ENCODE measurements at places on chromosomes 5 and 9.

DNA sequence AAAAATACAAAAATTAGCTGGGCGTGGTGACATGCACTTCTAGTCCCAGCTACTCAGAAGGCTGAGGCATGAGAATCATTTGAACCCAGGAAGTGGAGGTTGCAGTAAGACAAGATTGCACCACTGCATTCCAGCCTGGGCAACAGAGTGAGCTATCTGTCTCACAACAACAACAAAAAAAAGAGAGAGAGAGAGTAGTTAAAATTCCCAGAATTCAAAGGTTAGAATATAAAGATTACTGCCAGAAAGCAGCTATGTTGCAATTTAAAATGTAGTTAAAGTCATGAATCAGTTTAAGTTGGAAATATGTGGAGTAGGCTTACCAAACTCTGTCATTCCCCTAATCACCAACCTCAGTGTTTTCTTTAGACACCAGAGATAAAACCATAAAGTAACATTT lies 58.7 kb upstream of the SUSD1 start:
- DNase-seq, result peak; percentile 45

GRCh38 chr9:126151686-126152134 lies 174.9 kb upstream of the MVB12B start:
- DNase-seq, result peak; percentile 27

GRCh38 chr5:41345295-41345694 lies 132.0 kb upstream of the C6 start:
- DNase-seq, result no peak

GRCh38 chr9:113313261-113313660 lies 10.1 kb upstream of the RNF183 start:
- DNase-seq, result no peak

DNA sequence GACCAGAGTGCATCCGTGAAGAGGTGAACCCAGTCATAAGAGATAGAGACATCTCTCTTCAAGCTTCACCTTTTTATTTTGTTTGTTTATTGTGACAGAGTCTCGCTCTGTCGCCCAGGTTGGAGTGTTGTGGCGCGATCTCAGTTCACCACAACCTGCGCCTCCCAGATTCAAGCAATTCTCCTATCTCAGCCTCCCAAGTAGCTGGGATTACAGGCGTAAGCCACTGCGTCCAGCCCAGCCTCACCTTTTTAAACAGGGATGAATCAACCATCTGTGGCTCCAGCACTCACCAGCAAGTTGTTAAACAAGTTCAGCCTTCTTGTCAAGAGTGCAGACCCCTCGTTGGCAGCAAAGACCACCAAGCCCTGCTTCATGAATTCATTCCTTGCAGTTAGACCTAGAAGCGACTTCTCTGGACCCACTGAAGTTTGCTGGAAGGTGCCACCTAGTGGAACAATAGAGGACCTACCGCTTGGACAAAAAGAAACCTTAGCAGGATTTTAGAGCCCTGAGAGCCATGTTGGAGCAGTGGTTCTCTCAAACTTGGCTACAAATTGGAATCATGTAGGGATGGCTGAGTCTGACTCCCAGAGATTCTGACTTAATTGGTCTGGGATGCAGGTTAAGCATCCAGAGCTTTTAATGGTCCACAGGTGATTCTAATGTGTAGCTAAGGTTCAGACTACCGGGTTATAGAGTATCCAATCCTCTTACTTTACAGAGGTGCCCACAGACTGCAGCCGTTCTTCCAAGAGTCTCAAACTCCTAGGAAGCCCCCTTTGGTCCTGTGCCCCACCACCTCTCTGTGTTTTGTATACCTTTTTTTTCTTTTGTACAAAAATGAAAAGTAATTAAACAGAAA lies 10.5 kb upstream of the GALNT10 start:
- DNase-seq, result peak; percentile 75

DNA sequence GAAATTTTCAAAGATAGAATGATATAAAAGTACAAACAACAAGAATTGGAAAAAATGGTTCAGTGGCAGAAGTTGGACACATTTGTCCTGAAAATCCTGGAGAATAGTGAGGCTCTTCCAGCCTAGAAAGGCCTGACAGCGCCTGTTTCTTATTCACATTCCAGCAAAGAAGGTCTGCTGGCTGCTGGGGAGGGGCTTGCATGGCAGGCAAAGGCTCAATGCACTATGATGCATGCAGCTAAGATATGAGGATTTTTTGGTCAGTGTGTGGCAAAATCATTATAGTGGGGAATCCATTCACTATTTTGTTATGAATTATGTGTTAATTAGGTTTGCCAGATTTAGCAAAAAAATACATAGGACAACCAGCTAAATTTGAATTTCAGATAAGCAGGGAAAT lies 243.9 kb upstream of the SLC30A5 start:
- no peak for DNase-seq

- DNase-seq, result no peak
Measured at GRCh38 chr5:176785184-176786145, 24.9 kb upstream of the UNC5A start.

DNA sequence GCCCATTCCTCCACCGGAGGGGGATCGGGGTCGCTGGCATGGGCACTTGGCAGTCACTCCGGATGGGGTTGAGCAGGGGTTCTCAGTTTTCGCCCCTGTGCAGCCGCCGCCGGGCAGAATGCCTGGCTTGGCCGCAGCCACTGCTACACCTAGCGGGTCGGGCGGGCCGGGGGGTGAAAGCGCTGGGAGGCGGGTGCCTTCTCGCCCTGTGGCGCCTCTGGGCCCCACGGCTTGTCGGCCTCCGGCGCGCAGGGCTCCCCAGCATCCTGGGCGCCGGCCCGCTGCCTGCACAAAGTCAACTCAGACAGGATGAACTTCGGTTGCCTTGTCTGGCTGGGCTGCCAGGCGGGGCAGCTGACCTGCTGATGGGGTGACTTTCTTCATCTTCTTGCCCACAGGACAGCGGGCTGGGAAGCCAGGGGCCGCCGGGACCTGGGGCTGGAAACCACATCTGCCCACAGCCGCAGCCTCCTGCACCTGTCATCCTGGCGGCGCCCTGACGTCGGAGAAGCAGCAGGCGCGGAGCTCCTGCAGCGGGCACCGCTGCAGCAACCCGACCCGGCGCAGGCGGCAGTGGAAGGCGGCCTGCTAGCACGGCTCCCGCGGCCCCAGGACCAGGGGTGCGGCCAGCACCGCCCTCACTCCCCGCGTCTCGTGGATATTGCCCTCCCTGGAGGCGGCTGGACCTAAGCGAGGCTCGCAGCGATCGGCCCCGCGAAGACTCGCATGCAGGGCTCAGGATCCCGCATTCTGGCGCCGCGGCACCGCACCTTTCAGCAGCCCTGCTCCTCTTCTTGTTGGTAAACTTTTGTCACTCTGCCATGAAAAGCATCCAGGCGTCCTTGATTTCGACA lies 1.3 kb upstream of the ANKRD18A start:
- no peak for DNase-seq

DNA sequence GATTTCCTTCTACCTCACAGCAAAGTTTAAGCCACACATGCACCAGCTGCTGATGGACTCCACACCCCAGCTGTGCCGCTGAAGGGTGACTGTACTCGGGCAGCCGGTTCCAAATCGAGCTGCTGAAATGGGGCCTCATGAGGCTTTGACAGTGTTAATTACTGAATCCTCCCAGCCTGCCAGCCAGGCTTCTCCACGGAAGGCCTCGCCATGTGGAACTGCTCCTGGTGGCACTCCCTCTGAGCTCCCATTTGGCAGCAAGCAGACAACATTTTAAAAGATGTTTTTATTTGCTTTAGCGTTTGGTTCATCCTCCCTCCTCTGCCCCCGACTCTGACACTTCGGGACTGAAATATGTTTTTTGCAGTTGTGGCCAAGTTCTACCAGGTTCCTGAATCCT lies 479.4 kb upstream of the MPDZ start:
- DNase-seq, result no peak
